Stimulated activated CD4-positive, alpha-beta T cell treated with anti-CD3 and anti-CD28 coated beads, Interleukin-1b, Interleukin-23, amount 100 ng/mL, for 24 hours (primary cell): ENCODE measurements at places on chromosomes 4 and X.

- DNase-seq: peak; percentile 39
Observed at GRCh38 chr4:2792711-2793585, at the start of gene SH3BP2. TSS of gene SH3BP2 (plus strand) at chr4:2793085. CDS start at chr4:2820618, 27,533 bp downstream.

- no peak for DNase-seq
Observed at GRCh38 chr4:174681723-174682300, 147.2 kb downstream of the GLRA3 start.

GRCh38 chr4:181525634-181526033 lies 717.6 kb upstream of the TENM3 start:
- no peak for DNase-seq

- no peak for DNase-seq
Observed at GRCh38 chrX:132088864-132089263, 39.0 kb downstream of the FRMD7 start.

DNA sequence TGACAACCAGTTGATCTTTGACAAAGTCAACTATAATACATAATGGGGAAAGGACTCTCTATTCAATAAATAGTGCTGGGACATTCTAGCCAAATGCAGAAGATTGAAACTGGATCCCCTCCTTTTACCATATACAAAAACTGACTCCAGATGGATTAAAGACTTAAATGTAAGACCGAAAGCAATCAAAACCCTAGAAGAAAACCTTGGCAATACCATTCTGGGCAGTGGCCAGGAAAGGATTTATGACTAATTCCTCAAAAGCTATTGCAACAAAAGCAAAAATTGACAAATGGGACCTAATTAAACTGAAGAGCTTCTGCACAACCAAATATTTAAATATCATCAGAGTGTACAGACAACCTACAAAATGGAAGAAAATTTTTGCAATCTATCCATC lies 185.1 kb downstream of the NPNT start:
- DNase-seq: no peak

DNA sequence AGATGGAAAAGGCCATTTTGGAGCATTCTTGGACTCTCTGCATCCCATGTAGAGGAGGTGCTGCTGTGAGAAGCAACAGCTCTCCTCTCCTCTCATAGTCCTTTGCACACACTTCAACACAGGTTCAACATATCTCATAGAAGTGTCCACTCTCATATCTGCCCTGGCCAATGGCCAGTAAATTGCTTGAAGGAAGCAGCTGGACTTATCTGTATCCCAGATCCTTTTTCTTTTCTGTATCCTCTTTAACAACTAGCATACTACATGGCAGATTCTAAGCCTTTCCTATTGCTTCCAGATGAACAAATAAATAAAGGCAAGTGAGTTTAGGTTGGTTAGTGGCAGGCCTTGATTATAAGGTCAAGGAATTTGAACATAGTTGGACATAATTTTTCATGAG lies 122.0 kb downstream of the HS6ST2 start:
- DNase-seq: no peak

DNA sequence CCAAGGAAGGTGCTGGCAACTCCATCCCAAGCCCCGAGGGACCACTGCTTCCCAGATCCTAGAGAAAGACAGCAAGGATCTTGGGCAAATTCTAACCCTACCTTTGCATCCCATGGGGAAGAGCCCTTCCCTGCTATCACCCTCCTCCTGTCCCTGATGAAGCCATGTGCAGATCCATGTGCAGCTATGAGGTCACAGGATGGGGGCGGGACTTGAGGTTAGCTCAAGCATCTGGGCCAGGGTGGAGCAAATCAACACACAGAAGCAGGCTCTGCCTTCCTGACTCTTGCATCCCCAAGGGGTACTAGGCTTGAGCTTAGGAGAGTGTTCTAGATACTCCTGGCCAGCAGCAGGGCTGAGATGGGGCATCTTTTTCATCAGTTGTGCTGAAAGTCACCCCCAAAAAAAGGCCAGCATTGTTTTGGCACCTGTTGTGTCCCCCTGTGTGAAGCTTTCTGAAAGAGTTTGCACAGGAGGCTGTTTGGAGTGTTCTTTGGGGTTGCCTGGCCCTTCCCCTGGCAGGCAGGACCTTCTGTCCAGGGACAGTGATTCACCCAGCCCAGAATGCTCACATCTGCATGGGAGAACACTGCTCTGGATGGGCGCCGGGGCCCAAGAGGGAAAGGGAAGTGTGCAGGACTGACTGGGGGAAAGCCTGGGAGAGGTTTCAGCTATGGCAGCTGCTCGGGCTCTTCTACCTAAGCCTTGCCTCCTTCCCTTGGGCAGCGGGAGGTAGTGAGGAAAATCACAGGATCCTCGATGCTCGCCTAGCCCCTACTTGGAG lies 50.8 kb downstream of the PRPS1 start:
- DNase-seq: no peak

DNA sequence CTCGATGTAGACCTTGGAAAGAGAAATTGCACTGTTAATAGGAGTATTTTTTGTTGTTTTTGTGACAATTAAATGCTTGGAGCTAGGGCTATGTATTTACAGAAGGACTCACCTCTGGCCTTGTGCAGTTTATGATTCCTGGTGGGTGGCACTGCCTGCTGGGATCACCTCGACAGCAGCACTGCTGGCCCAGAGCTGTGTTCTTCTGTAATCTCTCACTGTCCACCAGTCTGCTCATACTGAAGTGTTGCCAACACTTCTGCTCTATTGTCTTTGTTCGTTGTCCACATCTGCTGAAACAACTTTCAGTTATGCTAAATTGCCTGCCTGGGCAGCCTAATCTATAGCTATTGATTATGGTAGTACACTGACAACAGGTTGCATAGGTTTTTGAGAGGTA lies 194.4 kb upstream of the ANK2 start:
- DNase-seq: no peak

DNA sequence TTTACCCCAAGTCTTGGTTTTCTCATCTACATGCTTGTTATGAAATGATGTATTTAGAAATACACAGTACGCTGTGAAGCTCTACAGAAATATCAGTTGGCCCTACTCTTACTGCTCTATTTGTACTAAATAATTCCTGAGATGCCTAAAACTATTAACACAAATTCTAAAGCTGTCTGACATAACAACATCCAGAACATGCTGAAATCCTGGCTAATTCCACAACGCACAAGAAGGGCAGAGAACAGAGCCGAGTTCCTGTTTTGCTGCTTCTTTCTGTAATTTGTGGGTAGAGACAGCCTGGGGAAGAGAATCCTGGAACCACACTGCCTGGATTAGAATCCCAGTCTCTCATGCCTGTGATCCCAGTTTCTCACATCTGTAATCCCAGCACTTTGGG lies 59.0 kb downstream of the ZNF827 start:
- DNase-seq: no peak

DNA sequence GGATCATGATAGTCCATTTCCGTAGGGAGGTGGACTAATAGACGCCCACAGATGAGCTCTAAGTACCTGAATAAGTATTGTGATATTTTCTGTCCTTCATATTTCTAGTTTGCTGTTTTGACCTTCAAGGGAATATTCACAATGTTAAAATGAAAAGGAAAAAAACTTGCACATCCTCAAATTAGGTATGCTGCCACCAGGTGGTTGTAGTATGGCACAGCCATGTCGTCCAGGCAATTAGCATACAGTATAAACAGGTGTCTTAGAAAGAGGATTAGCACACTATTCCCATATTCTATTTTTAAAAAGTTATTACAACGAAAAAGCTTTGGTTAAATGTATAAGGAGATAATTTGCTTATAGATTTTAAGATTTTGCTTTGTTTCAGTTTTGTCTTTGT lies 802.0 kb downstream of the RPA4 start:
- no peak for DNase-seq

DNA sequence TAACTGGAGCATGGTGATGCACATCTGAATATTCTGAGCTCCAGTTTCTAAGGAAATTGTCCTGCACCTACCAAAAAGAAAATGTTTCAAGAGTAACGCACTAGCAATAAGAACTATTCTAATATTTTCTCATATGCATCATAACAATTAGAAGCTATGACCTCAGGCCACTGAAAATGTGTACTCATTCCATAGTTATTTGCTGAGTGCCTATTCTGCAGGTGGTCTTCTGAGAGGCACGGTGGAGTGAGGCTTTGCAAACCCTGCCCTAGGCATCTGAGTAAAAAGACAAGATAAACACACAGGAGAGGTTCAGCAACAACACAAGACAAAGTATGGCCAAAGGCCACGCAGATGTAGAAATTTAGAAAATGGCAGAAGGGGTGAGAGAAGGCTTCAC lies 23.7 kb downstream of the SLC10A6 start:
- DNase-seq: no peak
